ENCODE measurements at places on chromosomes 11 and 22.

DNA sequence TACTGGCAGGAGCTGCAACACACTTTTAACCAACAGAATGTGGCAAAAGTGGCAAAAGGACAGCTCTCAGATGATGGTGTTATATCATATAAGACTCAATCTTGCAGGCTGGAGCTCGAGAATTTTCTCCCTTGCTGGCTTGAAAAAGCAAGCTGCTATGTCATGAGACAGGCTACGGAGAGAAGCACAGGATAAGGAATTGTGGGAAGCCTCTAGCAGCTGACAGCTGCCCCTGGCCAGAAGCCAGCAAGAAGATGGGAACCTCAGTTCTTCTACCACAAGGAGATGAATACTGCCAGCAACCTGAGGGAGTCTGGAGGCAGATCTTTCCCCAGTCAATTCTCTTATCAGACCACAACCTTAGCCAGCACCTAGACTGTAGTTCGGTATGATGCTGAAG lies 24.6 kb downstream of the FXYD6 start:
- no peak for DNase-seq

GRCh38 chr11:45043755-45044475 lies 93.2 kb upstream of the TP53I11 start:
- DNase-seq: no peak

DNA sequence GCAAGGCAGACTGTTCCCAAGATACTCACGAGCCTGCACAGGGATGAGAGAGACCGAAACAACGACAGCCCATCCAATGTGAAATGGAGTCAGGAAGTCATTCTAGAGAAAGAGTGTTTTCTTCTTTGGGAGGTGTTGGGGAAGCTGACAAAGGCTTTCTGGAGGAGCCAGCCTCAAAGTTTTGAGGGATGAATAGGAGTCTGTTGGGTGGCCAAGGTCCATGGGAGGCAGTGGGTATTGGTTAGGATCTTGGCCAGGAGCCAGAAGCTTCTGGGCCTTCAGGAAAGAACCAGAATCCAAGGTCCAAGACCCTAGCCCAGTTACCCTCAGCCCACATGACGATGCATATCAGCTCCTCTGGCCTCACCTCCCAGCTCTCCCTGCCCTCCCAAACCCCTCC lies 59.9 kb upstream of the SHISAL1 start:
- no peak for DNase-seq

- no peak for DNase-seq
Observed at GRCh38 chr11:27464289-27464696, 8.3 kb downstream of the LGR4 start.

DNA sequence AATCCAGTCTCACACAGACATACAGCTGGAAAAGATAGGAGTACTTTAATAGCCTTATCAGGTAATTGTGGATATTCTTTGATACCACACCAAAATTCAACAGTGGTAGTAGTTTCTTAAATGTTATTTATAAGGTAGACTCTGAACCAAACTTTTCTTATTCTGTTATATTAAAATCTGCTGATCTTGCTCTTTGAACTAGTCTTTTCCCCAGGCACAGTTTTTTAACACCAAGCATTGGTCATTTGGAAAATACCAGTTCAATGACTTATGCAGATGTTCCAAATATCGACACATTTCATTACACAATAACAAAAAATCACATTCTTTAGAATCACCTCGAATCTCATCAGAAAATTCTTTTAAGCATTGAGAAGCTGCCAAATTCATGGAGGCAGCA lies 7.6 kb downstream of the TRIM66 start:
- no peak for DNase-seq

- no peak for DNase-seq
Observed at GRCh38 chr11:2212411-2213251, 41.0 kb upstream of the TH start.

DNA sequence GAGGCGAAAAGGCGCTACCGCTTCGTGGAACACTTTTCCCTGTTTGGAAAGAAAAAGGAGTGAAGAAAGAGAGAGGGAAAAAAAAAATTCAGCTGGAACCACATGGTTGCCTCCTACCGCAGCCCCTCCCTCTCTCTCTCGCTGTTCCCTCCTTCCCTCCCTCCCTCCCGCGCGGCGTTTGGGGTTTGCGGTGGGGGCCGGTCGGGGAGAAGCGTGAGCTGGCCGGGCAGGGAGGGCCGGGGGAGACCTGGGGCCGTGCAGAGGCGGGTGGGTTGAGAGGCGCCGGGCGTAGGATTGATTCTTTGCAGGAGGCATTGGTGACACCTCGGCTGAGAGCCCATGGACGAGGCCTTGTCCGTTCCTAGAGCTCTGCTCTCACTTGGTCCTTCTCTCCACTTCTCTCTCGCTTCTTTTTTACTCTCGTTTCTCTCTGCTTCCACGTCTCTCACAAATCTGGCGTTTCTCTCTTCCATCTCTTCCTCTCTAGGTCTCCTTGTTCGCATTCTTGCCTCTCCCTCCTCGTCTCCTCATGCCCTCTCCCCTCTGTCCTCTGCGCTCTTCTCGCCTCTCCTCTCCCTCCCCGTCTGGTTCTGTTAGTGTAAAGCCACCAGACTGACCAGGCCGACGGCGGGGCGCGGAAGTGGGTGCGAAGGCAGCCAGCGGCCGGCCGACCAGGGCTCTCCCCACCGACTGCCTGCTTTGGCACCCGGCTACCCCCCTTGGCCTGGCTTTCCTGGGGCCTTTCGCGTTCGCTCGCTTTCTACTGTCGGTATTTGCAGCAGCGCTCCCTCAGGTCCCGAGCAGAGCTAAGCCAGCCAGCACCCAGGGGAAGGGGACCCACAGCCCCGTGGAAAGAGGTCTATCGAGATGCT lies at the start of gene CLMP:
TSS of gene CLMP (minus strand) at position 61 of the 872 bp plus-strand sequence. CDS start 308 bp downstream, outside the sequence.
- DNase-seq: peak; percentile 19

- DNase-seq: no peak
Observed at GRCh38 chr11:73095613-73096012, 46.5 kb downstream of the FCHSD2 start.

GRCh38 chr22:27724709-27725108 lies 76.8 kb downstream of the MN1 start:
- DNase-seq: no peak

- no peak for DNase-seq
Observed at GRCh38 chr11:77999446-78000030, 5.1 kb upstream of the INTS4 start.

- no peak for DNase-seq
Observed at GRCh38 chr11:77710358-77710757, 72.8 kb upstream of the CLNS1A start.

DNA sequence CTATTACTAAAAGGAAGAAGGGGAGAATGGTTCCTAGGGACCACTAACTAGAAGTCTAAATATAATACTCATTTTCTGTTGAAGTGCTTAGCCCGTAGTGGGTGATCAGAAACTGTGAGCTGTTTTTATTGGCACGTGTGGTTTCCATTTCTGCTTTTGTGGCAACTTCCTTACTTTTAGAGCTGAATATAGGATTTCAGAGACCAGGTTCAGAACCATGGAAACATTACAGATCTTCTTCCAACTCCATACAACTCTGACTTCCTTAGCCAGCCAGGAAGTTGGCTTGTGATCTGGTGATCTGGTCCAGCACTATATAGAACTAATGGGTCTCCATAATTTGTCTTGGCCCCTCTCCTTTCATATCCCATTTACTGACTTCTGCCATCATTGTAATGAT lies 2.6 kb upstream of the ME3 start:
- DNase-seq: no peak

DNA sequence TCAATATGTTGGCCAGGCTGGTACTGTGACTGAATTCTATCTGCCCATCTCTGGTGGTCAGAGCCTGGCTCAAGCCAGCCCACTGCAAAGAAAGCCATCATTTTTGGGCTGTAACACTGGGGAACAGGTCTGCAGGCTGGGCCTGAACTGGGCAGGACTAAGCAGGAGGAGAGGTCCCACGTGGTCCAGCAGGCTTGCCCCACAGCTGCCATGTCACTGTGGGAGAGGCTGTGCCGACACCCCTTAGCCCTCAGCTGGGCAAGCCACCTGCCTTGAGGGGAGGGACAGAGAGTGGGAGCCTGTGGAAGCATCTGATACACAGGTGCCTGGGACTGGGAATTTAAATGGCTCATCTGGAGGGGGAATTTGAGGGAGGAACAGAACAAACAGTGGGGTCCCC lies 66.7 kb upstream of the CLTCL1 start:
- DNase-seq: no peak

- DNase-seq: no peak
Observed at GRCh38 chr11:45806072-45806933, 1.4 kb downstream of the SLC35C1 start.

GRCh38 chr11:93484716-93485115 lies 58.5 kb downstream of the SMCO4 start:
- no peak for DNase-seq

DNA sequence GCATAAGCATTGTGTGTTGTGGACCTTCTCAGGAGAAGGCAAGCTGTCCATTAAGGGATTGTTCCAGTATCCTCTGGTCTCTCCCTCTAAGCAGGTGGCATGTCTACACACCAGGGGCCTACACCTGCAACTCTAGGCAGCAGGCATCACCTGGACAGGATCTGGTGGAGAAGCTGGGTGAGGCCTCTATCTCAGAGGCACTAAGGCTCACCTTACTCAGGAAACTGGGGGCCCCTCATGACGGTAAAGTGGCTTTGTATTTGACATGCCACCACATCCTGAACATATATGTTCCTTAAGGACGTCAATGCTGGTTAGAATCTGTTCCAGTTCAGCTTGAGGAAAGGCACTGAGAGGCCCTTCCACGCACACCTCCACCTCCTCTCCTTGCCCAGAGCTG lies 891.3 kb downstream of the OPCML start:
- DNase-seq: no peak

DNA sequence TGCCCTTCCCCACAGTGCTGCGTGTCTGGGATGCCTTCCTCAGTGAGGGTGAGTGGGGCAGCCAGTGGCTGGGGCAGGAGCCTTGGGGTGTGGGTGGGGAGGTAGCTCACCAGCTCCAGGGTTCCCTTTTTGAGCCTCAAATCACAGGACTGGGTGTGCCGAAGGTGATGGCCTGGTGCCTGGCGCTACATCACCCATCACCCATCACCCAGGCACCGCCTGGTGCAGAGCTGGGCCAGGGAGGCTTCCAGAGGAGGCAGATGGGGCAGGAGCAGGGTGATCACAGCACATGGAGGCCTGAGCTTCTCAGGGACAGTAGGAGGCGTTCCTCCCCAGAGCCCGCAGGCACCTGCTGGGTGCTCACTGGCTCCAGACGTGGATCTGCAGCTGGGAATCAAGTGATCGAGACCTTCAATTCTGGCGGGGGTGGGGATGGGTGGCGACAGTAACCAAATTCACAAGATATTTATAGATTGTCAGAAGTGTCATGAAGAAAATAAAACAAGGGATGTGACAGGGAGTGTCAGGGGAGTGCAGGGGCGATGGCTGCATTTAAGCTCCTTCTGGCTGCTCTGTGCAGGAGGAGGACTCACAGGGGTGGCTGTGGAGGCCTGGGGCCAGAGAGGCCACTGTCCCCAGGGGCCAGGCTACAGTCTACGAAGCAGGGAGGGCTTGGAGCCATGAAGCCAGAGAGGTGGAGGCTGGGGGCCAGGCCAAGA lies 3.2 kb downstream of the TBC1D10C start:
- DNase-seq: no peak

All from NCI-H2081 (cell line).